NCI-H1694 treated with DMSO at 0.1 percent for 48 hours (cell line): ENCODE measurements at places on chromosomes 3 and 15.

DNA sequence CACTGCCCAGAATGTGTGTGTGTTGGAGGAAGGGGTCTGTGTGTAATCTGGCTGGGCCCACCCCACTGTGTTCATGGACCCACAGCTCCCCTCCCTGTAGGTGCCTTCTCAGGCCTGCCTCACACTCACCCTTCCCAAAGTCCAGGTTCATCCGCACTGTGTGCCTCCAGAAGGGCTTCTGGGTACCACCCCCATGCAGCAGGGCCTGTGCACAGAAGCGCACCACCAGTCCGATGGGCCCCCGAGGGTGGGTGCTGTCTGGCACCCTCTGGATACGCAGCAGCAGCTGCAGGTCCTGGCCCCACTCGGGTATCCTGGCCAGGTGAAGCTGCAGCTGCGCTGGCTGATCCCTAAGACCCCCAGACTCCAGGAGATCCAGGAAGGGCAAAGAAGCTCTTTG, 12.8 kb upstream of the TGM5 start:
- DNase-seq = no peak

DNA sequence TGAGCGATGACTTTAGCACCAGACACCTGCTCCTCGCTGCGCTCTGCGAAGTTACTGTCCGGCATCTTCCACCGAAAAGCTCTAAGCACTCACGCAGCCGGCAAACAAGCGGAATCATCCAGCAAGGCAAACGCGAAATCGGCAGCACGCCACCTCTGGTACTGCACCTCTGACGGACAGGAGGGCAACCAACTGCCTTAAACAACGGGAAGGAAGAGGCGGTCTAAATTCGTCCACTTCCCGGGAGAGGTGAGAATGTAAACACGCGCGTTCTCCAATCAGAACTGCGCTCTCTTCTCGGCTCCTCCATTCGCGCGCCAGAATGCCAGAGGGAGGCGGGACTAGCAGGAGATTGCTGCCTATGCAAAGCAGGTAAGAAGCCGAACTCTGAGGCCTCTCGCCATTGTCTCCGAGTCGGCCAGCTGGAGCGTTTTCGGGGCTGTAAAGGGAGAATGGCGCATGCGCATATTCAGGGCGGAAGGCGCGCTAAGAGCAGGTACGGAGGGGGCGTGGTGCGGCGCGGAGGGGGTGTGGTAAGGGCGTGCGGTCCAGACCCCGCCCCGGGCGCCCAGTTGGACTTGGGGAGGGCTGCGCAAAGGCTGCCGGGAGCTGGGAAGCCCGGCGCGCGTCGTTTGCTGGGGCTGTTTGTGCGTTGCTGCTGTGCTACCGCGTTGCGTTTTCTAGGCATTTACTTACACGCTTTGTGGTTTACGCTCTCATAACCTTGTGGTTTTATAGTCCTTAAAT, at the start of the genes BTD and HACL1:
Gene BTD, plus strand, starts transcription at position 347 of the 747 bp plus-strand sequence. CDS start 33,695 bp downstream, outside the sequence.
Gene HACL1, minus strand, starts transcription at position 171 of the 747 bp plus-strand sequence. Its CDS starts 106 bp downstream, at position 65.
- no peak for DNase-seq

GRCh38 chr3:183959214-183959613, 58.5 kb downstream of the ABCC5 start:
- DNase-seq = no peak

DNA sequence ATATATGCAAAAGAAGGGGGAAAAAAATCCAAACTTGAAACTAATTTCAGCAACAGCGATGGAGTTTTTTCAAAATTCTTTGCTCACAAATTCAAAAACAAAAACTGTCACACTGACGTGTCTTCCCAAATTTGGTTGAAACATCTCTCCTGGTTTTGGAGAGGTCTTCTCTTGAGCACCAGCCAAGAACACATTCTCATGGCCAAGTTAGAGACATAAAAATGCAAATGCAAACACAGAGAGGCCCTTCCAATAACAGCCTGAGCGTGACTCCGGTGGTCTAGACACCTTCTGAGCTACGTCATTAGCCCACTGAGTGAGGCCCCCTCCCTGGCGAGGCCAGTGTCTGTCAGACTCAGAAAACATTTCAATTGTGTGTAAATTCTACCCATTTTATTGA, 436.0 kb upstream of the PROK2 start:
- no peak for DNase-seq

DNA sequence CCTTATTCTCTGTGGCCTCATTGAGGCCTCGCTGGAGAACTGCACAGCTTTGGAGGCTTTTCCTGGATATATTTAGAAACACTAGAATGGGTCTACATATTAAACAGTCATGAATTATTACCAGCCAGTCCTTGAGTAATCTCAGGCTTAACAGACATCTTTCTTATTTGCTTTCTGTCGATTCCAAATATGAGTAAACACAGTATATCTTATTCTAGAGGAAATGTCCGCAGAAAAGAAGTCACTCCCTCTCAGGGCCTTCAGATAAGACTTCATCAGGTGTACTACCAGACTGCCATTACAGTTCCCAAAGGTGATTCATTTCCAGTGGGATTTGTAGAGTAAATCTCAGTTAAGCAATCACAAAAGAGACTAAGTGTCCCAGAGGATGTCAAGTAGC, 310.7 kb downstream of the RBMS3 start:
- DNase-seq = no peak

- DNase-seq = no peak
These were observed 43.2 kb upstream of the RAB6B start for GRCh38 chr3:133938770-133939462.

- DNase-seq = no peak
These were observed 388 bp downstream of the DAPK2 start for GRCh38 chr15:64045774-64046420.

GRCh38 chr3:115804200-115804599, 180.9 kb downstream of the GAP43 start:
- no peak for DNase-seq

- no peak for DNase-seq
These were observed 24.1 kb upstream of the CAPN7 start for GRCh38 chr3:15181963-15182362.

DNA sequence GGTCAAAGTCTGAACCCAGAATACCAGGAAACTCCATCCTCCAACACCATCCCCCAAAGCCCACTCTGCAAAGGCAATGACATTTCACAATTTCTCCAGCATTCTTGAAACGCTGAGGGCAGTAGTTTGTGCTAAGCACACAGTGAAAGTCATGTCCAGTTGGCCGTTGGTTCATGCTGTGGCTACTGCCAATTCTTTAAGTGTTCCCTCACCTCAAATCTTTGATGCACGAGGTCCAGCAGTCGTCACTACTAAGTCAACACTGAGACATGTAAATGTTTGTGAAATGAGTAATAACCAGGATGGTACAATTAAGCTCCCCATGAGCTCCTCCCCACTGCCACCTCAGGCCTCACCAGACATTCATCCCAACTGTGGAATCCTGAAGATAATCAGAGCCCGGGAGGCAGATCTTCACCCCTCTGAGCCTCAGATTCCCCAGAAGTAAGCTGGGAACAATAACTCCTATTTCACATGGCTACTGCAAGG, 7.0 kb downstream of the SUCLG2 start:
- no peak for DNase-seq

GRCh38 chr3:193921465-193921864, 214.5 kb upstream of the HES1 start:
- no peak for DNase-seq

DNA sequence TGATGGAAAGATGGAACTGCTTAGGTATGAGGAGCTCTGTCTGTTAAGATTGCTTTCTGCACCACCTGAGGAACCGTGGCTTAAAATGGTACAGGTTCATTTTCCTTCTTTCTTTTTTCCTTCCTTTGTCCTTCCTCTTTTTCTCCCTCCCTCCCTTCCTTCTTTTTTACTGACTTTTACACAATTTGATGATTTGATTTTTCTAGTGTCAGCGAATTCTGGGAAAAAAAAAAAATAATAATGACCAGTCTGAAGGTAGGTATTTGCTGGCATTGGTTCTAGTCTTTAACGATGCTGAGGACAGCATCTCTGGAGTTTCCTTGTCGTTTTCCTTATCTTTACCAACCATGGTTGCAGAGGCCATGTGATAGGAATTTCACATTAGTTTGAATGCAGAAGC, 613.5 kb downstream of the EDEM1 start:
- DNase-seq = no peak

DNA sequence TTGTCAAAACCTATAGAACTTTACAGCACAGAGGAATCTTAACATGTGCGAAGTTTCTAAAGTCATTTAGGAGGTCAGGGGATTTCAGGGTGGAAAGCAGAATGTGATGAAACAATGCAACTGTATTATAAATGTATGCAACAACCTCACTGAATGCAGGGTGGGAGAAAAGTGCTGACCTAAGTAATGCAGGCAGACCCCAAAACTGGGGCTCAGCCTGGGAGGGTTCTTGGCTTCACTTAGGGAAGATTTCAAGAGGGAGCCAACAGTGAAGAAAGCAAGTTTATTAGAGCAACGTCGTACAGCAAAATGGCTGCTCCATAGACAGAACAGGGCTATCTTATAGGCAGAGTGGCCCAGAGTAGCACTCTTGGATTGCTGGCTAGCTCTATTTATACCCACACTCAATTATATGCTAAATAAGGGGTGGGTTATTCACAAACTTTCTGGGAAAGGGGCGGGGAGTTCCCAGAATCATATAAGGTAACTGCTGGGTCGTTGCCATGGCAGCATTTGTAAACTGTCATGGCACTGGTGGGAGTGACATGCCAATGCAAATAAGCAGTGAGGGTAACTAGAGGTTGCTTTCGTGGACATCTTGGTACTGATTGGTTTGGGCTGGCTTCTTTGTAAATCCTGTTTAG, 14.2 kb upstream of the CAND2 start:
- no peak for DNase-seq

GRCh38 chr3:105388176-105388575, 21.5 kb downstream of the ALCAM start:
- no peak for DNase-seq

GRCh38 chr15:71189718-71190117, 74.4 kb downstream of the THSD4 start:
- DNase-seq = no peak

DNA sequence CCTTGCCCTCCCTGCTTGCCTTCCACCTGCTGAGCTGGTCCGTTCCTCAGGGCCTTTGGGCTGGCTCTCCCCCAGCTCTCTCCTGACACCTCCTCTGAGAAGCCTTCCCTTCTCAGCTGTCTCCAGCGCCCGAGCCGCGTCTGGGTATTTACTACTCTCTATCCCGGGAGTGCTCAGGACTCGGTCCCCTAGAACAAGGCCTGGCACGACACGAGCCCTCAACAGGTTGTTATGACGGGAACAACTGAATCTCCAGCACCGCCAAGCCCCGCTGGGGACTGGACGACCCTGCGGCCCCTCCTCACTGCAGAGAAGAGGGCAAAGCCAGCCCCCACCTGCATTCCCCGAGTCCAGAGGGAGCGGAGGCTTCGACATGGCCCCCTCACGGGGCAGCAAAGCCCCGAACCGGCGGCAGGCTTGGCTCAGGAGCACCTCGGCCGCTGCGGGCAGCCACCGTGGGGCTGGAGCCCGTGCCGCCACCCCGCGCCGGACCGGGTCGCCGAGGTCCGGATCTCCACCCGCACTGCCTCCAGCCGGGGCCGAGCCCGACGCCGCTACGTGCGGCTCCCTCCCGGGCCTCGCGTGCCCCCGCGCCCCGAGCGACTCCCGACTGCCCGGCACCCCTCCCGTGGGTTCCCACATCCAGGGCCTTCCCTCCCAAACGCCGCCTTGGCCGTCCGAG, 792 bp downstream of the TPRA1 start:
- no peak for DNase-seq

GRCh38 chr3:58143417-58144055, 67.2 kb downstream of the DNASE1L3 start:
- DNase-seq = no peak

DNA sequence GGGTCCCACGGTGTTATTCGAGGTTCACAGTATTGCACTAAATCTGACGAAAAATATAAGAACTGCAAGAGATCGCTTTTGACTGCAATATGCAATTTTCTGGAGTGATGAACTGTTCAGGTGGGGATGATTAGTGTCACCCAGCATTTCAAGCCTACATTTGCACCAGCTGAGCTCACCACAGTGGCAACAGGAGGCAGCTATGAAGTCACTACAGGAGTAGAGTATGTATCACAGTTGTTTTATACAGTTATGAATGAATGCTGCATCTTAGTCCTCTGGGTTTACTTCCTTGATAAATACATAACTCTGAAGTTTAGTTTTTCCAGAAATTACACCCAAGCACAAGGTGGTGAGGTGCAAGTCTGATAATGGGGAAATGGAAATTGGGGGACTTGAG, 69.6 kb downstream of the CHSY1 start:
- DNase-seq = no peak

GRCh38 chr3:181230258-181230657, 240.7 kb upstream of the DNAJC19 start:
- DNase-seq = no peak

GRCh38 chr3:59234884-59235633, 185.2 kb upstream of the CFAP20DC start:
- DNase-seq = no peak

- DNase-seq = no peak
These were observed 1.2 kb downstream of the GNAI2 start for GRCh38 chr3:50237133-50237651.

GRCh38 chr3:146881356-146881755, 276.2 kb upstream of the PLSCR5 start:
- DNase-seq = no peak
